ENCODE measurements at places on chromosomes 16 and 17. TPM values are rescaled to one million over a fixed set of nuclear protein-coding genes. Genes with fewer than 3 reads are reported as not detected.

DNA sequence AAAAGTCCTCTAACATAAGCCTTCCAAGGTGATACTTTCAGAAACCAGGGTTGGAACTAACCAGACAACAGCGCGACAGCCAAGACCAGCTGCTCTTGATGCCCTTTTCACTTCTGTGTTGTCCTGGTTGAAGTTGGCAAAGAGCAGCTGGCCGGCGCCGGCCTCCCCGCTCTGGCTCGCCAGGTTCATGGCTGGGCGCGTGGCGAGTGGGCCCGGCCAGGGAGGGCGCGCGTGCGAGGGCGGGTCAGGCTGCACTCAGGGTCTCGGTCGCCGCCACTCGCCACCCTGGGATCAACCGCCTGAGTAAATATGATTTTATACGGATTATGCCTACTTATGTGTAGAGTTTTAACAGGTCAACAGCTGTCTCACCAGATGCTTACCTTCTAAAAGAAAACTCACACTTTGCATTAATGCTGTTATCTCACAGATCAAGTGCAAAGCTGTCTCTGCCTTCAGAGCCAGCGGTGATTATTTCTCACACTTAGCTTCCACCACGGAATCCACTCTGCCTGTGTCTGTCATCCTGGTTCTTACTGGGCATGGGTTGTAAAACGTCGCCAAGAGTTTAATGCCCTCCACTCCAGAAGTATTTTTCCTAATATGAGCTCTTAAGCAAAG is 13.5 kb downstream of the KCTD2 start:
- peaks cover 31% of the 10 kb centered on the region for H3K36me3 ChIP-seq
- H3K27me3 ChIP-seq: peaks cover 3% of the 10 kb centered on the region
- no peak overlapping the region for H3K27ac ChIP-seq
- H3K4me1 ChIP-seq: peaks cover 3% of the 10 kb centered on the region
- H3K4me3 ChIP-seq: no peak overlapping the region

DNA sequence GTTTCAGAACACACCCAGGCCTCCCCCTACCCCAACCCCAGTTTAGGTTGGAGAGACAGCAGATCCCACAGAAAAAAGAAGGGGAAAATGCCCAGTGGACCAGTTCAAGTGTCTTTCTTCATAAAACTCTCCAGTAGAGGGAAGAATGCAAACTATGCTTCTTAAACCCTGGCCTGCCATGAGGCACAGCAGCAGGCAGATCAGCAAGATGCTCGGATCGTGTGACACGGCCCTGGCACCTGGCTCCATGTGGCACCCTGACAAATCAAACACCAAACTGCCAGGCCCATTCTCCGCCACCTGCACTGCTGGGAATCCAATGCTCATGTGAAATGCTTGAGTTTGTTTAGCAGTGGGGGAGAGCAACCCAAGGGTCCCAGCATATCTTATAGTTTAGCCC is 166.8 kb downstream of the SOX9 start:
- H3K27me3 ChIP-seq: peaks cover 4% of the 10 kb centered on the region
- no peak overlapping the region for H3K27ac ChIP-seq
- H3K4me3 ChIP-seq: no peak overlapping the region
- no peak for DNase-seq

DNA sequence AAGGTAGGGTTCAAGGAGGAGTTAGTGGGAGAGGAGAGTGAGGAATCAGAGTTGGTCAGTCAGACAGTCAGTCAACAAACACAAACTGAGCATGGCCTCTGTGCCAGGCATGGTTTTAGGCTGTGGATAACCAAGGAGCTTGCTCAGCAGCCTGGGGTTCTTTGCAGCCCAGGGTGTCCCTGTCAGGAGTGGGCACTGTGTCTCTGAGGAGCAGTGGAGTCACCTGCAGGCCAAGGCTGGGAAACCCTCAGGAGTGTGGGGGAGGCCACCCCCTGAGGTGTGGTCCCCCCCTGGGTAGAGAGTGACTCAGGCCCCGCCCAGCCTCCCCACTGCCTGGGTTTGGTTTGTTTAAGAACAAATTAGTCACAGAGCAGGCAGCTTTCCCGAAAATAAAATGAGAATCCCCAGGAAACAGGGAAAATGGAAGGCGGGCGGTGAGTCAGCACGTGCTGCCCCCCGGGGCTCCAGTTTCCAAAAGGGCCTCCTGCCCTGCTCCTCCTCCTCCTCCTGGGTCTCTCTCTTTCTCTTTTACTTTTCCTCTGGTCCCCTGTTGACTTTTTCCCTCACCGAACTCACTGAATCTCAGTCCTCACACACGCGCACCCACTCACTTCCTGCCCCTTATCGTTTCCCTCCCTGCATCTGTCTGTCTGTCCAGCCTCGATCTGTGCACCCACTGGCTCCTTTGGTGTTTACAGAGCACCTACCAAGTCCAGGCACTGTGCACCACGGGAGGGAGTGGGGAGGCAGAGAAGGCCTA is 44.3 kb downstream of the SOCS3 start:
- H3K27me3 ChIP-seq: peaks cover 14% of the 10 kb centered on the region
- DNase-seq: no peak
- H3K4me1 ChIP-seq: peaks cover 21% of the 10 kb centered on the region
- H3K27ac ChIP-seq: peak overlapping the region; percentile 67
- no peaks in the 10 kb centered on the region for H3K36me3 ChIP-seq
- H3K4me3 ChIP-seq: peak overlapping the region; percentile 56

- no peak overlapping the region for H3K27ac ChIP-seq
- peaks cover 3% of the 10 kb centered on the region for H3K27me3 ChIP-seq
- no peaks in the 10 kb centered on the region for H3K4me1 ChIP-seq
Observed at GRCh38 chr17:550463-551180, 164.0 kb downstream of the VPS53 start.

TM4SF5 gene
- total RNA-seq: not detected

PLK1 gene
- 16.0 TPM for total RNA-seq
